Stimulated activated CD8-positive, alpha-beta memory T cell treated with anti-CD3 and anti-CD28 coated beads, Interleukin-4, amount 100 ng/mL, for 1 hour (primary cell): ENCODE measurements at places on chromosomes 12 and 14.
A peak's percentile ranks its signal among the peaks of the same experiment; 100 is the strongest.

GRCh38 chr14:93970585-93970964 is 5.8 kb downstream of the ASB2 start:
- DNase-seq: peak; percentile 54

DNA sequence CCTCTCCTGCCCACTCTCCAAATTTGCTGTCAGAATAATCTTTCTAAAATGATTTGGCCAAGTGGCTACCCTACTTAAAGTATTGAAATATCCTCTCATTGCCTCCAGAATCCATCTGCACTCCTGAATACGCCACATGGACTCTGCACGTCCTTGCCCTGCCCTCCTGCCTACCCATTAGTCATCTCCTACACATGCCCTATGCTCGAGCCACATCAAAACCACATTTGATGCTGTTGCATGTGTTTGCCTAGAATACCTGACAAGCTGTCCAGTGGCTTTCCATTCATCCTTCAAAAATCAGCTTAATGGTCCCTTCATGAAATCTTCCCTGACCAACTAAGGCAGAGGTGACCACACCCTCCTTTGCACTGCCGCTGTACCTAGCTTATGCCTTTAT is 17.0 kb downstream of the VCPKMT start:
- no peak for DNase-seq

DNA sequence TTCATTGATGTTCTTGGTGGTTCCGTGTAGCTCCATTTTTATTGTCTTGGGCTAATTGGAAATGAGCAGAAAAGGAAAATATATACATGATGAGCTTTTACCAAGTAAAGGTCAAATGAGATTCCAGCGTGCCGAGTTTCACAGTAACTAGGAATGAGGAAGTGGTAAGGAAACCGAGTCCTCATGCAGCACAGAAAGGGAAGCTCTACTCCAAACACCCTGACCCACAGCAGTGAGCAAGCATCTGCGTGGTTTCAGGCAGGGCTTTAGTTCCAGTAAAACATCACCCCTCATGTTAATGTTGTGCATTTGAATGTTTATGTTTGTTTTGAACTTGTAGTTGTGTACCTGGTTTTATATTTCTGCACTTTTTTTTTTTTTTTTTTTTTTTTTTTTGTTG is 208.0 kb downstream of the SLC41A2 start:
- DNase-seq: no peak

DNA sequence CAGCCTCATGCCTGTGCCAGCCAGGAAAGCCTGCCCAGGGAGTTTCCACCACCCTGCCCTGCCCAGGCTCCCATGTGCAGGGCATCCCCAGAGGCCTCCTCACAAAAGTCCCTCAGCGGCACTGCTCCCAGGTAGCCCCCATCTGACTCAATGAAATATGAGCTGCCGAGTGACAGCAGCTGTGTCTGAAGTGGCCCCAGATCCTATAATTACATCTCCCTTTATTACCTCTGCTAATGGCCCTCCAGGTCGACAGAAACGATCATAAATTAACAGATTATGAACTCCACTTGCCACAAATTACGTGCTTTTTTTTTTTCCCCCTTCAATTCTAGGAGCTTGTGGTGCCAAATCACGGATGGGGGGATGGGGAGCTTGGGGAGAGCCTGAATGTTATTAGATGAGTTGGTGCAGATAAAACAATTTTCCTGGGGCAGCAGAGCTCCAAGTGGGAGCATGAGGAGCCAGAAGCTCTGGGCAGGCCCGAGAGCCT is 110.4 kb downstream of the ESRRB start:
- DNase-seq: no peak

DNA sequence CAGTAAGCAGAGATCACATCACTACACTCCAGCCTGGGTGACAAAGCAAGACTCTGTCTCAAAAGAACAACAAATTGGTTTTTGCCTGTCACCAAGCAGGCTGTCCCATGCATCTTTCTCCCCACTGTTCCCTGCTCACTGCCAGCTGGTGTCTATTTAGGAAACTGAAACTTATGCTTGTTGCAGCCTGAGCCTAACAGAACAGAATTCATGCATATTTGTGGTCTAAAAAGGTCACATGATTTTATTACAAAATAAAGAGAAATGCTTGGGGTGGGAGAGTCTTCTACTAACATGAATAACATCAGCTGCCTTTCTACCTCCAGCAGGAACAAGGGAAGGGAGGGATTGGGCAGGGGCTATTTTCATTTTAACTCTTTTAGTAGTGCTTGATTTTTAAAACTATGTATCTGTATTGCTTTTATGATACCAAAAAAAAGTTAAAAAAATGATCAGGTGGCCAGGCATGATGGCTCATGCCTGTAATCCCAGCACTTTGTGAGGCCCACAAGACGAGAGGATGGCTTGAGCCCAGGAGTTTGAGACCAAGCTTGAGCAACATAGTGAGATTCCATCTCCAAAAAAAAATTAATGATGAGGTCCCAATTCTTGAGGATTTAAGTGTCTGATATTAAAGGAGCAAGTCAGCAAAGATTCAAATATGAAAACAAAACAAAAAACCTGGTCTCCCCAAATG is 923 bp downstream of the STAT2 start:
- no peak for DNase-seq

- DNase-seq: no peak
Measured at GRCh38 chr14:89746135-89746534, 208.4 kb downstream of the EFCAB11 start.

- no peak for DNase-seq
Measured at GRCh38 chr12:104177663-104178501, 37.7 kb upstream of the TXNRD1 start.

DNA sequence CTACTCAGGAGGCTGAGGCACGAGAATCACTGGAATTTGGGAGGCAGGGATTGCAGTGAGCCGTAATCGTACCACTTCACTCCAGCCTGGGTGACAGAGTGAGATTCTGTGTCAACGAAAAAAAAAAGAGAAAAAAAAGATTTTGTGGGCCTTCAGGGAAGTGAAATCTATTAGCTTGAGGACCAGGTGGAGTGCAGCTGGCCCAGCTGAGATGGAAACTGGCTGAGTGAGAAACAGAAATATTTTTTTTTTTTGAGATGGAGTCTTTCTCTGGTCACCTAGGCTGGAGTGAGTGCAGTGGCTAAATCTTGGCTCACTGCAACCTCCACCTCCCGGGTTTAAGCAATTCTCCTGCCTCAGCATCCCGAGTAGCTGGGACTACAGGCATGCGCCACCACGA is 2.3 kb upstream of the CLEC4C start:
- DNase-seq: no peak

DNA sequence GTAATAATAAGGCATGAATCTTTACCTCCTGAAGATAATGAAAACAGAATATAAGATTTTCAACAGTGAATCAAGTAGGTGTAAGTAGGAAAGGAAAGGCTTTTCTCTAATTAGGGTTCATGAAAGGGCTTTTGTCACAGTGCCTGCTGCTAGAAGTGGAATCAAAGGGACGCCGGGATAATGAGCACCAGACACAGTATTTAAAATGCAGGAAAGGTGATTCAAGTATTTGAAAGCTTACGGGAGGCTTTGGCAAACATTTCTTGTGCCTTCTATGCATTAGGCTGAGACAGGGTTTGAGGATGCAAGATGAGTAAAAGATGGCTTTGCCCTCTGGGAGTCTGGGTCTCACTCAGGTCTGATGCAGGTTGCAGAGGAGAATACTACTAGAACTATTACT is 70.5 kb upstream of the ANO4 start:
- no peak for DNase-seq
